Activated T-cell treated with anti-CD3 and anti-CD28 coated beads, Interleukin-2, amount 50 U/mL, for 4 hours (primary cell): ENCODE measurements at places on chromosomes 4 and X.

DNA sequence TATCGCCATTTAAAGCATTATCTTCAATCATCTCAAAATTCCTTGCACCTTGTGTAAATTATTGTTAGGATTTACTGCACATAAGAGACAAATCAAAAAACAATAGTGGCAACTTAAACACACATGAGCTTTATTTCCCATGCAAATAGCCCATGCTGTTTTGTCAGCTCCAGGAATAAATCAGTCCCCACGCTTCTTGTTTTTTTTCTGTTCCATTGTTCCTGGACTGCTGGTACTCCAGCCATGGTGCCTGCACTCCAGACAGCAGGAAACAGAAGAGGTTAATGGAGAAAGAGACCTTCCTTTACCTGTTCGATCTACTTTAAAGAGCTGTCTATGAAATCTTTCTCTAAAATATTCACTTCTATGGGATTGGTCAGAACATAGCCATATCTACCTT is 1515.7 kb upstream of the TENM3 start:
- no peak for DNase-seq

- no peak for DNase-seq
Observed at GRCh38 chr4:88440146-88440545, 16.8 kb upstream of the HERC5 start.

DNA sequence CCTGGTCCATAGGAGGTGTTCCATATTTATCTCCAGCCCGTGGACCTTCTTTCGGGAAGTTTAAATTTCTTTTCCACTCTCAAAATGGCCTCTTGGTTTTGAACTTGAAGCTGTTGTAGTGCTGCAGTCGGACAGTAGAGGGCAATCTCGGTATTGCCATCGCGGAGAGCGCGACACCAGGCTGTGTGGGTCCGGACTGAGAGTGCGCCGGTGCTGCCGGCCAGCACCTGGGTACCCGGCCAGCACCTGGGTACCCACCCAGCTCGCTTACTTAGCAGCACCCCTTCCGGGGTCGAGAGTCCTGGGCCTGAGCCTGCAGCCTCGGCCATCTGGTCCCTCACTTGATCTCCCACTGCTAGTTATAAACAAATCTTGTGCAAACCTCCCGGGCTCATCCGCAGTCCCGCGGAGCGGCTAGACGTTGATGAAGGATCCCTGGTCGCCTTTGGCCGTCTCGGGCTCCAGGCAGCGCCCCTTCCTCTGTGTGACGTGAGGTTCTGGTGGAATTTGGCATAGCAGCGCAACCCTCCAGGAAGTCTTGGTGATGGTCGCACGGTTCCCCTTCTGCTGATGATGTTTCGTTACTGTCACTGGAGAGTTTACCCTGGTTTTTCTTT is 18.0 kb downstream of the FAM9A start:
- peak; percentile 28 for DNase-seq

DNA sequence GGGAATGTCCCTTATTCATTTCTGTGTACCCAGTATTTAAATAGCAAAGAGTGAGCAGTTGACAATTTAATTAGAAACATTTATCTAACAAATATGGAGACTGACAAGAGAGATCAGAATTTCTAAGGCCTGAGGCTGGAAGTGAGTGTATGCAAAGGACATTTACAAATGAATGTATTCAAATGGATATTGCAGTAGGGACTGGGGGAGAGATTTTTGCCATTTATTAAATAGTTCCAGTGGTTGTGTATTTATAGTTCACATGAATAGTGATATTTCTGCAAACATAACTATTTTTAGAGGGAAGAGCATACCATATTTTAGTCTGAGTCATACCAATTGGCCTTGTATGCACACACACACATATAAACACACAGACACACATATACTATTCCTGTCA is 592.4 kb downstream of the GLUD2 start:
- no peak for DNase-seq

GRCh38 chr4:5292101-5292500 is 240.8 kb downstream of the STK32B start:
- no peak for DNase-seq

DNA sequence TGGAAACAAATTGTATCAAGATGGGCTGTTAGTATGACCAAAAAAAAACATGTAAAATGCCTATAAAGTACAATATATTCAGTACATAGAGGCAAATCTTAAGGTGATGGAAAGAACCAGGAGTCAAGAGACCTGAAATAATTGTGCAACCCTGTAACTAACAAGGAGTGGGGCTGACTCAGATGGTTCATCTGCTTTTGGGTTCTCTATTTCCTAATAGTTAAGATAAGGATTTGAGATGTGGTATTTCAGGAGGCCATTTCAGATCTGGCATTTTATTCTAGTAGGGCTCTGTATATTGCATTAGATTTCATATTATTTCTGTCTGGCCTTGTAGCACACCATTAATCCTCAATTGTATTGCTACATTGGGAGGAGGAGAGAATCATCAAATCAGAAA is 268.4 kb downstream of the HS3ST1 start:
- no peak for DNase-seq

DNA sequence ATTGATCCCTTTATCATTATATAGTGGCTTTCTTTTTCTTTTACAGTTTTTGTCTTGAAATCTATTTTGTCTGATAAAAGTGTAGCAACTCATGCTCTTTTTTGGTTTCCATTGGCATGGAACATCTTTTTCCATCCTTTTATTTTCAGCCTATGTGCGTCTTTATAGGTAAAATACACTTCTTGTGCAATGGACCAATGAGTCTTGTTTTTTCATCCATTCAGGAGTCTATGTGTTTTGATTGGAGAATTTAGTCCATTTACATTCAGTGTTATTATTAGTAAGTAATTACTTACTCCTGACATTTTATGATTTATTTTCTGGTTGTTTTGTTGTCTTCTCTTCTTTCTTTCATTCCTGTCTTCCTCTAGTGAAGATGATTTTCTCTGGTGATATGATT is 66.4 kb upstream of the IL2 start:
- DNase-seq, result no peak

DNA sequence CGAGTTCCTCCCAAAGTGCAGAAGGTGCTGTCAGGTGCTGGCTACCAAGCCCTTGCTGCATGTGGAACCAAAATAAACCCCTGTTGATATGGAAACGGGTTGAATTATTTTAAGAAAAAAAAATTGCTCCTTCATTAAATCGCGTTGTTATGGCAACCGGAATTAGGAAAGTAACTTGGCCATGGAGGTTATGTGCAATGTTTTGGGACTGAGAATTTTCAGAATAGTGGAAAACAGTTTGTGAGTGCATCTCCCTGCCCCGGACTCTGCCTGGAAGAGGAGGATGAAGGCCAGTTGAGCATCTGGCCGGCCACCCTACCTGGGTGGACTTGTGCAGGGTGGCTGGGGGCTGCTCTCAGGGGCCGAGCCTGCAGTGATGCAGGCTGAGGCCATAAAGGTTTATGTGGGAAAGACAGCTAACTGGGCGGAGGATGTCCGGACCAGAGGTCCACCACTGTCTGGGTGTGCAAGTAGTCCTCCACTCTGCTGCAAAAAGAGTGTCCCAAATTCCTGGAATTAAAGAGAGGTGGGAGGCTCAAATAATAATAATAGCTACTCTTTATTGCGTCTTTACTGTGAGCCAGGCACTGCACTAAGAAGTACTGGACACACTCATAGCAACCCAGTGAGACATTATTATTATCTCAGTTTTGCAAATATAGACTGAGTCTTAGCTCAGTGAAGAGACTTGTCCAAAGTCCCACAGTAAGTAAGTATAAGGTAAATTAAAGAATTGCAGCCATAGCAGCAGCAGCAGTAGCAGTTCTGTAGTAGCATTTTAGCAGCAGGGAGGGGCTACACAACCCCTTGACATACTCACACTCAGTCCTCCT is 20.6 kb downstream of the RTL5 start:
- DNase-seq, result no peak

DNA sequence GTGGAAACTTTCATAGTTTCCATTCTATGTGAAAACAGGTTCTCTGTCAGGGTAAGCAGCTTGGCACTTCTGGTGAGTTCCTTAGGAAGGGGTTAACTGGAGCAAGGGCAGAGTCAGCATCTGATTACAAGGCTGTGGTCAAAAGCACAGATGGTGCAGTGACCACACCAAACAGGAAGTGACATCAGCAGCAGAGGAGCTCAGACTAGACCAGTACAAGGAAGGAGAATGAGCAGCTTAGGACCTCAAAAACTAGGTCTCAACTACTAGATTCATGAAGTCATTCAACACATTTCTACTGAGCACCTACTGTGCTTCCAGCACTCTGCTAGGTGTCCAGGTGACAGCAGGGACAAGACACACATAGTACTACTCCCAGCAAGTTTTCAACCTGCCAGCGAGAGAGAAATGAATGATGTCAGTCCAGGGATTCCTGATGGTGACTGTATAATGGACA is 130.2 kb downstream of the AMELX start:
- no peak for DNase-seq

- no peak for DNase-seq
Observed at GRCh38 chr4:73764513-73764912, 24.1 kb downstream of the CXCL8 start.

DNA sequence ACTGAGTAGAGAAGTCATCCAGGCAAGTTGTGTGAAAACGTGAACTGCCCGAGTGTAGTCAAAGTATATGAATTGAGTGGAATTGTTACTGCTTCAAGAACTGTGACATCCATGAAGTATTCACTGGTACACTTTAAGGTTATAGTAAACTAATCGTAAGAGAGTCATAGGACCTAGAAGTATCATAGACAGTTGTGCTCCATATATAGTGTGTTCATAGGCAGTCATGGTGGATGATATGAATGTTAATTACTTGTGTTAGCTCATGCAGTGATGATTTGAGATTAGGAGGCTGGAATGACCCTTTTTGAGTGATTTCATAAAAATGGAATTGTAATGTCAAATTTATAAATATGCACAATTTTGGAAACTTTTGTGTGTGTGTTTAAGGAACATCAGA is 81.3 kb upstream of the TLR2 start:
- DNase-seq, result no peak

- no peak for DNase-seq
Observed at GRCh38 chrX:34546366-34546765, 110.7 kb downstream of the TMEM47 start.

- no peak for DNase-seq
Observed at GRCh38 chr4:65724973-65725372, 54.7 kb upstream of the EPHA5 start.

- no peak for DNase-seq
Observed at GRCh38 chr4:38109370-38109769, 149.2 kb downstream of the PTTG2 start.

- no peak for DNase-seq
Observed at GRCh38 chrX:24167719-24168472, 18.4 kb downstream of the ZFX start.

DNA sequence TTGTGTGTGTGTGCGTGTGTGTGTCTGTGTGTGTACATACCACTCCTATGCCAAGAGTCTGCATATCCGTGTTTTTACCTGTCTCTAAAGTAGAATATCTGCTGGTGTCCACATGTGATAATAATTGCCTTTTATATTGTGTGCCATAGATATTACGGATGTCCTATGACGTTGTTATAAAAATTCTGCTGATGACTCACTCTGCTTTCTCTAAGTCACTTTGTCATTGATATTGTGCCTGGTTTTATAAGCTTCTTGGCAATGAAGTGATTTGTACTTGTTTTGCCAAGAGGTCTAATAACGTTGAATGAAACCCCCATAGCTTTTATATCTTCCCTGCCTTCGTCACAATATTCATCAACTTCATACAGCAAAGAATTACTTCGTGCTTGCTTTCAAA is 102.6 kb upstream of the C1GALT1C1 start:
- no peak for DNase-seq

GRCh38 chr4:155761916-155762315 is 3.1 kb downstream of the GUCY1B1 start:
- DNase-seq, result no peak

GRCh38 chrX:53223955-53224859 is 800 bp downstream of the KDM5C start:
- DNase-seq, result peak; percentile 12

DNA sequence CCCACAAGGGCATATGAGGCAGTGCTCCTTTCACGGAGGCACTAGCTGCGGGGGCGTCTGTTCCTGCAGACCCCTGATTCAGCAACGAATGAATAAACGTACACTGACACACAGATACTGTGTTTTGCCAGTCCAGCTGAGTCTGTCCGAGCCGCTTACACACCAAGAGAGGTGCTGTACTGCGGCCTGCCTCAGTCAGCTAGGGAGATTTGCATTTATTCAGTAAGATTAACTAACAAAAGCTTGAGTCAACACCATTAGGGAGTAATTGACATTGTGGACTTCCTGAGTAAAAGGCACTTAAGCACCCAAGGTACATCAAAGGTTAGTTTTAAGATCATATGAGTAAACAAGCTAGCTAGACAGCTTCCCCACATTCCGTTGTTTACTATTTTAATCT is 31.0 kb upstream of the BEX4 start:
- DNase-seq, result no peak

DNA sequence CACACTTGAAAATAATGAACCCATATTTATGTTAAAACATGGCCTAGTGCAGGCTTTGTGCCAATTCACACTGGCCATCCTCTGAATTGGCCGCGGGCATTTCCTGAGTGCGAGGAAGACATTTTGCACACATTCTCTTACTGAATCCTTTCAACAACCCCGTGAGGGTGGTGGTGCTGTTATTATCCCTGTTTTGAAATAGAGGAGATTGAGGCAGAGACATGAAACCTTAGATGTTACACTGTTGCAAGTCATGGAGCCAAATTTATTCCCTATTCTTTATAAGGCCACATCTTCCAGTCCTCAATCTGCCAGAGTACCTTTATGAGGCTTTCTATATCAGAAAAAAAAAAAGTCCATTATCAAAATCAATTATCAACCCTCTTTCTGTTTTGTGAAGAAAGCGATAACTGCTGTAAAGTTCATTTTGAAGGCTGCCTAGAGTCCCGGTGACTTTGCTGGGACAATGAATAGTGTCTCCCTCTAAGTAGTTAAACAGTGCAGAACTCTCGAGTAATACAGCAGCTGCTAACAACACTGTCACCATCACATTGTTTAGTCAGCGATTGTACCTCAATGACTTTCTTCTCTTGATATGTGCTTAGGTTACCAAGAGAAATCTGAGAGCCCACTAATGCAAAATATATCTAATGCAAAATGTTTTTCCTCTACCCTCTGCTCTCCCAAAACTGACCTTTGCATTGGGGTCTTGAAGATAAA is 242.3 kb upstream of the PPARGC1A start:
- DNase-seq, result no peak

DNA sequence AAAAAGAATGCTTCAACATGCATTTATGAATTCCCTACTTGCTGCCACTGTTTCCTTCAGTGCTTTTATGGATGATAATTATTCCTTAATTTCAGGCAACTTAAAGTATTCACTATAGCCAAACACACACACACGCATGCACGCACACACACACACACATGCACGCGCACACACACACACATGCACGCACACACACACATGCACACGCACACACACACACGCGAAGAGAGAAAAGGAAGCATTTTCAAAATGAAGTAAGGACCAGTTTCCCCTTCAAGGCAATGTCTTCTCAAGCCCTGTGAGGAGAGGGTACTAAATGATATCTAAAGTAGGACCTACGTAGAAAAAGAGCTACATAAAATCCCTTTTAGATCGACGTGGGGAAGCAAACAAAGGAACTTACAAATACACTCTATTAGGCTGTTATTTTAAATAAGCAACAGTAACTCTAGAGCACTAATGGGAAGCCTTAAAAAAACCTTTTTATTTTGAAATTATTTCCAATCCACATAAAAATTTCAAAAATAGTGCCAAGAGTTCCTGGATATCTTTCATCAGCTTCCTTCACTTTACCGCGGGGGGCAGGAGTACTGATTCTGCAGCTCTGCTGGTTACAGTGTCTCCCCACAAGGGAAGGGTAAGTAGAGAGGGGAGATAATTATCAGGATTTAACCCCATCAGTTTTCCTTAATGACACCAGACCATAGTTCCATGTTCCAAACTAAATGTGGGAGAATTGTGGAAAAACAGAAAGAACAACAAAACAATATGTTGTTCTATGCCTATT is 13.7 kb downstream of the IRF2 start:
- no peak for DNase-seq

GRCh38 chrX:107290019-107290418 is 83.6 kb downstream of the DNAAF6 start:
- DNase-seq, result no peak
